ENCODE measurements at places on chromosomes 6 and 20.

GRCh38 chr20:38424401-38424800 is 10.7 kb downstream of the SNHG17 start:
- no peak for DNase-seq

DNA sequence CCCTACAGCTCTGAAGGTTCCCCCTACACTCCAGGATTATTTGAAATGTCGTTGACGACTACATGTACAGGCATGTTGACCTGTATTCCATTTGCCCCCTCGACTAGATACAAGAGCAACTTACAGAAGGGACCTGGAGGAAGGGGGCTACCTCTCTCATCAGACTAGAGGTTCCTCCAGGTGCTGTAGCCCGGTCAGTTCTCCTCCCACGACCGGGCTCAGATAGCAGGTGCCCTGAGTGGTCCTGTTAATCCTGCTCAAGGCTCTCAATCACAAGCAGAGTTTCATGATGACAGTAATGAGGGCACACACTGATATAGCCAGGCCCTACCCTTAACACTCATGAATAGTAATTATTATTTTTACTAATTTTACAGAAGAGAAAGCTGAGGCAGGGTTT is 36.5 kb downstream of the KCNK5 start:
- DNase-seq: no peak

DNA sequence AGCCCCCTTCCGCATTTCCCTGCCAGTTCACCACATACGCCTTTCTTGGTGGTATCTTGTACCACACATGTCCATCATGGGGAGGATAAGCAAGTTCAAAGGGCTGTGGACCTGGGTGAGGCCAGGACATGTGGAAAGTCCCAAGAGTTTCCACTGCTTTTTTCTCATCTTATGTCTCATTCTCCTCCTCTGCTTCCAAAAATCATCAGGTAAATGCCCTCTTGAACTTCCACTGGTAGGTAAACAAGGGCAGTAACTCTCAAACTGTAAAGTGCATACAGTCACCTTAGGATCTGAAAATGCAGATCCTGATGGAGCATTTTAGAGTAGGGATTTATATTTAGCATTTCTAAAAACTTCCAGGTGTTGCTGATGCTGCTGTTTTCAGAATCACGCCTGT is 7.9 kb upstream of the SIRT5 start:
- no peak for DNase-seq

DNA sequence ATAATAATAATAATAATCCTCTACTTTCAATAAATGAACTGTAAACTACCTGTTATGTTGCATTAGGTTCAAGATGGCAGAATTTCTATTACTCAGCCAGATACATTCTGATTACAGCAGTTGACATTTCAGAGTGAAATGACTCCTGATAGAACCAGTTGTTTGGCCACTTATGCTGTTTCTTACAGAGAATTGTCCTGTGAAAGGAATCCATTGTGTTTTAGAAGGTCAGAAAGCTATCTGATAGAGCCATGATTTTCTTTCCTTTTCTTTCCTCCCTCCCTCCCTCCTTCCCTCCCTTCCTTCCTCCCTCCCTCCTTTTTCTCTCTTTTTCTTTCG is 16.6 kb downstream of the GJA10 start:
- no peak for DNase-seq

- DNase-seq: no peak
These were observed 81.7 kb upstream of the CLDN20 start for GRCh38 chr6:155182103-155182502.

GRCh38 chr6:148779142-148779562 is 32.3 kb downstream of the UST start:
- no peak for DNase-seq

DNA sequence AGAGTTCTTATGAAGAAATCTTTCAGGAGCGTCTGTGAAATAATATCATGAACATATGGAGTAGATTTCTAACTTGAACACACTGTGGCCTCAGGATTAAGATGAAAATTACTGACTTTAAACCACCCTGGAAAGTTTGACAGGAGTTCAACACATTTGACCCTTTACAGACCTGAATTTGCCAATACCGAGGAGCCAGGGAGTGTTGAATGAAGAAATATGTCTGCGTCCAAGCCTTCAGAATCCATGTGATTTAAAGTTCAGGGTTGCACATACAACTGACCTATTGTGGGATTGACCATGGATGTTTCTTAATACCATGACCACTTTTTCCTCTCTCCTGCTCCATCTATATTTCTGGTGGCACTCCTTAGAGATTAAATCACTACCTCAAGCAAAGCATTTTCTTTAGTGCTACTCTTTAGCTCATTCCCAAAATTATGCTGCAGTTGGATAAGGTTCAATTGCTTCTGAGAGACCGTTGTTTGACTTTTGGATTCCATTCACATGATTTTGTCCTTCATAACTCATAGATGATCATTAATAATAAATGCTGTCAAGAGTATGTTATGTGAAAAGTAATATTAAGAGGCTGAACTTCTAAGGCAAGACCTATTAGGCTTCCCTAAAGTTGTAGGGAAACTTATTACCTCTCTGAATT is 57.4 kb downstream of the PRL start:
- no peak for DNase-seq

DNA sequence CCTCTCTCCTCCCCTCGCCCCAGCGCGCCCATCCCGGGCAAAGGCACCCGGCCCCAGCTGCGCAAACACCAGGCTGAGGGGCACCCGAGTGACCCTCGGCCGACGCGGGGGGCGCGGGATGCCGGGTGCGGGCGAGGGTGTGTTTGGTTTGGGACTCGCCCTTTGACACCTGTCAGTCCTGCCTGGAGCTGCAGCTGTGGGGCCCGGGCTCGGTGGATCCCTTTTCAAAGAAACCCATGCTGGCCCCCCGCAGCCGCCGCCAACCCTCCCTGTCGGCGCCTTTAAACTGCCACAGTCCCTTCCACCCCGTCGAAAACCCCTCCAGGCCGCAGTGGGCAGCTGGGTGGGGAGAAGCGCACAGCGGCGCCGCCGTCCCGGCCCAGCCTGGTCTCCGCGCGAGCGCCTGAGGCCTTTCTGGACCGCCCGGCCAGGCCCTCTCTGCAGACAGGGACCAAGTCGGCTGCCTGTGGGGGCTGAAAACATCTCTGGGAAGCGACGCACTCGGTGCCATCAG is 5.5 kb downstream of the FOXQ1 start:
- no peak for DNase-seq

DNA sequence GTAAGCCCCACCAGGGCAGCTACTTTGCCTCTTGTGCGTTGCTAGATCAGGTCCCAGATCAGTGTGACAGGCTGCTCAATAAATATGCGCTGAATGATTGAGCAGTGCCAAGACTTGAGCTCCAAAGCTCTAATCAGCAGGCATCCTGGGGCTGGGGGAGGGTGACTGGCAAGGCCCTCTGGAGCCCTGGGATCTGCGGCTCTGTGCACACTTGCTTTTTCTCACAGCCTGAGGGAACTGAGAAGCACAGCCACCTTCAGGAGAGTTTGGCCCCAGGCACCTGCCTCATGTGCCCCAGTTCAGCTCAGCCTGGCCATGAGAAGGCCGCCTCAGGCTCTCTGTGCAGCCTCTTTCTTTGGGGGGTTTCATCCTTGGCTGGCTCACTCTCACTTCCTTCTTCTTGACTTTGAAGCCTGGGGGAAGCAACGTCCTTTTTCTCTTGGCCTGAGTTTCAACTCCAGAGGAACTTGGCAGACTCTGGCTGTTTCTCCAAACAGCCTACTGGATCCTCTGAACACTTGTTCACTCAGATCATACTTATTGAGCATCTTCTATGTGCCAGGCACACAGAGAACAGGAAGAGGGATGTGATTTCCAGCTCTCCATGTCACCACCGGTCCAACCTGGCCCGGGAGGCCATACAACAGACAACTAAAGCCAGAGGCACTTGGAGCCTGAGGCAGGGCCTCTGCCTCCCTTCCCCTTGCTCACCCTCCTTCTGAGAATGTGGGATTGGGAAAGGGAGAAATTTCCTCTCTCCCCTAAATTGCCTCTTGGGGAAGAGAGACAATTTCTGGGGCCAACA is 114.0 kb downstream of the VEGFA start:
- no peak for DNase-seq

- peak; percentile 27 for DNase-seq
These were observed 9.9 kb downstream of the CYP21A2 start for GRCh38 chr6:32047855-32048766.

DNA sequence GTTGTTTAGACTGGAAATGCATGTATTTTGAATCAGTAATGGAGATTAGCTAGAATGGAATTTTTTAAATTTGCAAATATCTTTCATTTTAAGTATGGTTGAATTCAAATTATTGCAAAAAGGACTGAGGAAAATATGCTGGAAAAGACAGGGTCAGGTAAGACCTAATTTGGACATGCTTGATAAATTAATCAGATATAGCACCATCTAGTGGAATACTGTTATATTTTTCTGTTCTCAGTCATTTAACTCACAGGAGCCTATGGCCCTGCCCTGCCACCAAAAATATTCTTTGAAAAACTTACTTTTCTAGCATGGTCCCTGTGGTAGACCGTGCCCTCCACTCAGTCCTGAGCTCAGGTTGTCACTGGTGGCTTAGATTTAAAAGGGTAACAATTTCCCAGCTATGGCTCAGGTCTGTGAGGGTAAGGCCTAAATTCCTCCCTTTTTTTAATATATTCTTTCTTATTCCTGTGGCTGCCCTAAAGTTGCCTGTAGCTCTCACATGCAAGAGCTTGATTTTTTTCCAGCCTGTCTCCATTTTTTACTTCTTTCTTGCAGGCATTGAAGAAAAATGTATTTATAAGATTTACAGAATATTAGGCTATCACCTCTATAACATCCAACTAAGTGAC is 25.3 kb upstream of the KIAA1586 start:
- peak; percentile 68 for DNase-seq

GRCh38 chr20:1155342-1155741 is 29.4 kb downstream of the TMEM74B start:
- DNase-seq: no peak

- no peak for DNase-seq
These were observed 131.6 kb upstream of the OLIG3 start for GRCh38 chr6:137625808-137626207.

- DNase-seq: no peak
These were observed 216.8 kb upstream of the DTNBP1 start for GRCh38 chr6:15879371-15880261.

GRCh38 chr6:124792386-124792785 is 169.9 kb upstream of the RNF217 start:
- DNase-seq: no peak

- DNase-seq: no peak
These were observed 97.5 kb downstream of the CDH4 start for GRCh38 chr20:61349447-61350165.

DNA sequence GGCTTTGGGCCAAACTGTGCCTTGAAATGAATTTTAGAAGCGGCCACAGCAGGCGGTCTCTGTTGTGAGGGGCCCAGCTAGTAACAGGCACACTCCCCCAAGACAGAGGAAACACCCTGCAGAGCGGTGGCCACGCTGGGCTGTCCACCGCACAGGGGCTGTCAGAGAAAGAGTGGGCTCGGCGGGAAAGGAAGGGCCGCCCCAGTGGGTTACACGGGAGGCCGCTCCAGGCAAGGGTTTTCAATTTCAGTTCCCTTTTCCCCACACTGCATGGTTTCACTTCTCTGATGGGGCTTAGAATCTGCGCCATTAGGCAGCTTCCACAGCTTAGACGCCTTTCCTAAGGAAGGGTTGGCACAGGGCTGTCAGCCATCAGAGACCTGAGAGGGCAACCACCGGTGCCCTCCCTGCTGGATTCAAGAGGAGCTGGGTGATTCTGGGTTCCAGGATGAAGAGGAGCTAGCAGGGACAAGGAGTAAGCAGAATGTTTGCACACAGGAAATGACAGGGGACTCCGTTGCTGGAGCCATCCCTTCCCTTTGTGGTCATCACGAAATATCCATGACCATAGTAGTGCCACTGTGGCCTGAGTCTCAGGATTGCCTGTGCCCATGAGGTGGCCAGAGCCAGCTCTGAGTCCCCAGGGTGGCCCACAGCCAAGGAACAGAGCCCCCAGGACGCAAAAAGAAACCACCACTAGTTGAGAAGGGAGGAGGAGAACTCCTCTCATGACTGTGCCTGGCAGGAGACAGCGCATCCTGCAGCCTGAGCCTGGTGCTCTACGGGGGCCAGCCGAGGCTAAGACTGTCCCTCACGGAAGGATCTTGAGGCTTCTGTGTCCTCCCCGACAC is 282.7 kb downstream of the NRN1 start:
- DNase-seq: no peak

GRCh38 chr6:107666084-107666980 is 157.8 kb downstream of the SCML4 start:
- no peak for DNase-seq

GRCh38 chr6:110626442-110626841 is 150.0 kb upstream of the SLC22A16 start:
- no peak for DNase-seq

DNA sequence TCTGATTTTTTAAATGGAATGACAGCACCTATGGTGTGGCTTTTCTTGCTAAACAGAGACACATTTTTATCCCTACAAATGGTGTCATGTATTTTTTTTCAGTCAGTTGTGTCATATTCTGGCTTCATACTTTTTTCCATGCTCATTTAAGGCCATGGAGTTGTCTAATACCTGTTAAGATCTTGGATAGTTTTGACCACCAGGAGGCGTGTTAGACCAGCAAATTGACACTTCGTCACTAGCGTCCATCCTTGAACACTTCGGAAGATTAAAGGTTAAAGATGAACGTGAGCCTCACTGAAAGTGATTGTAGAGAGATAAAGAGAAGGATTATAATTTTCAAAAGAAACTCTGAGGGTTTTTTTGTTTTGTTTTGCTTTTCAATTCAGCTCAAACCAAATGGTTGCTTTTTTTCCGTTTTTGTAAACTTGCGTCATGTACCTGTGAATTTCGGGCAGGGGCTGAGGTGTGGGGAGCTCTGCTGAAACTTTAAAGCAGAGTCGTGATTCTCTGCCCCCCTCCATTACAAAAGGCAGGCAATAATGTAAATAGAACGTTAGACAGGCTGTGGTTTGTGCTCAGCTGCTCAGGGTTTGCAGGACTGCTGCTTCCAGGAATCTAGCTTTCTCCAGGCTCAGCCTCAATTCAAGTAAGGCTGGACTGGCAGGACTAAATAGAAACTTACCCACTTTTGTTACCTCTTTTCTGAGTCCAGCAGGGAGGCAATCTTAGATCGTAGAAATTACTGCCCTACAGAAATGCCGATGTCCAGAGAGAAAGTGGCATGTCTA is 245.1 kb downstream of the FOXA2 start:
- DNase-seq: peak; percentile 84

- no peak for DNase-seq
These were observed 31.8 kb upstream of the PBOV1 start for GRCh38 chr6:138250053-138250452.

- no peak for DNase-seq
These were observed 127.9 kb upstream of the ADGRF1 start for GRCh38 chr6:47169785-47170616.

DNA sequence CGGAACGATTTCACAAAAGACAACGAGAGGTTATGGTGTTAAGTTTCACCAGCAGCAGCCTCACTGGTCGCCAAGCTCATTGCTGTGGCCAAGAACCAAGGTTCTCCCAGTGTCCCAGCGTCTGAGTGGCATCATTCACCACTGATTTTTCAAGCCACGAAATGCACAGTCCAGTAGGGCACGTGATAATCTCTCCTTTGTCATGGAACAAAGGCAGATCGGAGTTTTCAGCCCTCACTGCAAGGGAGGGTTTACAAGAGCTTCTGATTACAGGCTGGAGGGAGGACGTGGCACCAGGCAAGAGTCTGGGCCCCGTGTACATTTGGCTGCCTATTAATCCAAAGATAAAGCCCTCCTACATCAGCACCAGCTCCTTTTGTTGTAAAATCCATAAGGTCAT is 2.0 kb downstream of the CD24 start:
- no peak for DNase-seq

GRCh38 chr6:26331218-26332073 is 33.6 kb upstream of the BTN3A2 start:
- DNase-seq: no peak

- DNase-seq: no peak
These were observed 5.9 kb upstream of the CPXM1 start for GRCh38 chr20:2806351-2806701.

- DNase-seq: no peak
These were observed 22.4 kb downstream of the JAG1 start for GRCh38 chr20:10651227-10651990.
